ENCODE measurements at places on chromosomes 5 and 9. TPM values are rescaled to one million over a fixed set of nuclear protein-coding genes. Genes with fewer than 3 reads are reported as not detected.

RBM18 gene
- 10.2 TPM for total RNA-seq

KCTD16 gene
- 0.12 TPM for total RNA-seq

SCGB3A2 gene
- not detected for total RNA-seq

TAS2R1 gene
- not detected for total RNA-seq

GPR21 gene
- not detected for total RNA-seq

CEMIP2 gene
- 26.3 TPM for total RNA-seq

PCDHGA4 gene
- 4.8 TPM for total RNA-seq

NIM1K gene
- 0.88 TPM for total RNA-seq

PAIP2 gene
- total RNA-seq, result 45.4 TPM

SH3GLB2 gene
- total RNA-seq, result 25.2 TPM

INSYN2B gene
- 8.4 TPM for total RNA-seq

SHOC1 gene
- not detected for total RNA-seq

Data from RPMI7951 (cell line).